ENCODE measurements at places on chromosomes 13 and 19. TPM values are rescaled to one million over a fixed set of nuclear protein-coding genes. Genes with fewer than 3 reads are reported as not detected.

GRCh38 chr19:55902080-55902751 lies 29.9 kb downstream of the NLRP13 start:
- DNase-seq = no peak

DNA sequence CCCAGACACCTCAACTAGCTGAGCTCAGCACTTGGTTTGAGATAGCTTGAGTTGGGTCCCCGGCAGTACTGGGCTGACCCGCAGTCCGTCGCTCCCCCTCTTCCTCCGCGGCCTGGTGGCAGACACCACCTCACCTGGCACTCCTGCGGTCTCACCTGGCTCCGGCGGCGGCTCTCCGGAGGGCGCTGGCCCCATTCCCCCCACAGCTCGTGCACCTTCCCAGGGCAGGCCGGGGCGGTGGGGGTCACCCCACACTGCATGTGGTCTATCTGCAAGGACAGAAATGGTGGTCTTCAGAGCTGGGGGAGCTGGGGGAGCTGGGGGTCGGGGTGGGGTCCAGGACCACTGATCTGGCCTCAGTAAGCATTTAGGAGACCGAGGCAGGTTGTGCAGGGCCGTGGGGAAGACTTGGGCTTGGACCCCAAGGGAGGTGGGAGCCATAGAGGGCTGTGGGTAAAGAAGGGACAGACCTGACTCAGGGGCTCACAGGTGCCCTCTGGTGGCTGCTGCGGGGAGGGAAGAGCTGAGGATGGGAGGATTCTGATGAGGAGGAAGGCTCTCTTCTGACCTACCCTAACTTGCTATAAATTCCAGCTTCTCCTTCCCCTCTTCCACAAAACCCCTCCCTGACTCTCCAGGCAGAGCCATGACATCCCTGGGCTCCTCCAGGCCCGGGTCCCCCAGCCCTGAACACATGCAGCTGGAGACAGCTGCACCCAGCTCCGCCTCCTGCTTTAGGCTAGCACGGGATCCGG lies 6.7 kb upstream of the PLIN4 start:
- no peak for DNase-seq

Gene ZNF264
- total RNA-seq = 23.0 TPM

DNA sequence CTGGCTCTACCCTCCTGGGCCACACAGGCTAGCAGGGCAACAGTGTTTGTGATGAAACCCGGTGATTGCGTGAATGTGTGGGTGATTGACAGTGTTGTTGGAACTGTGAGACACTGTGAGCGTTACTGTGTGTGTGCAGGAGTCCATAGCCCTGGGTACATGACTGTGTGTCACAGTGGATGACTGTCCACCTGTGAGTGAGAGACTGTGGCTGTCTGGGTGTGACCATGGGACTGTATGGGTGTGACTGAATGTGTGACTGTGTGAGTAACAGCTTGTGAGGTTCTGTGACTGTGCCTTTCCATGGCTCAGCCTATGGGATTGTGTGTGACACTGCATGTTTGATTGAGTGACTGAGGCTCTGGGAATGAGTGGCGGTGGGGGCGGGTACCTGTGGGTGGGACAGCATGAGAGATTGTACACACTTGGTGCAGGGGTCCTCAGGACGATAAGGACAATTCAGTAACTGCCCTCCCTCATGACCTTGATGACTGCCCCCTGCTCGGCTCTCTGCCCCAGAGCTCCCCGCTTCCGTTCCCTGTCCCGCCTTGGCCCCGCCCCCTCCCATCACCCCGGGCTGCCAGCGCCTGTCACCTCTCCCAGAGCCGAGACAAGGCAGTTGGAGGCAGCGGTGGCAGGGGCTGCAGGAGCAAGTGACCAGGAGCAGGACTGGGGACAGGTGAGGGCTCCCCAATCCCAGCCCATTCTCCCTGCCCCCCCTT lies at the start of gene GIPR:
Gene GIPR (plus strand): TSS at position 602 of the 722 bp plus-strand sequence. CDS start 1,300 bp downstream, outside the sequence.
- DNase-seq = no peak

DNA sequence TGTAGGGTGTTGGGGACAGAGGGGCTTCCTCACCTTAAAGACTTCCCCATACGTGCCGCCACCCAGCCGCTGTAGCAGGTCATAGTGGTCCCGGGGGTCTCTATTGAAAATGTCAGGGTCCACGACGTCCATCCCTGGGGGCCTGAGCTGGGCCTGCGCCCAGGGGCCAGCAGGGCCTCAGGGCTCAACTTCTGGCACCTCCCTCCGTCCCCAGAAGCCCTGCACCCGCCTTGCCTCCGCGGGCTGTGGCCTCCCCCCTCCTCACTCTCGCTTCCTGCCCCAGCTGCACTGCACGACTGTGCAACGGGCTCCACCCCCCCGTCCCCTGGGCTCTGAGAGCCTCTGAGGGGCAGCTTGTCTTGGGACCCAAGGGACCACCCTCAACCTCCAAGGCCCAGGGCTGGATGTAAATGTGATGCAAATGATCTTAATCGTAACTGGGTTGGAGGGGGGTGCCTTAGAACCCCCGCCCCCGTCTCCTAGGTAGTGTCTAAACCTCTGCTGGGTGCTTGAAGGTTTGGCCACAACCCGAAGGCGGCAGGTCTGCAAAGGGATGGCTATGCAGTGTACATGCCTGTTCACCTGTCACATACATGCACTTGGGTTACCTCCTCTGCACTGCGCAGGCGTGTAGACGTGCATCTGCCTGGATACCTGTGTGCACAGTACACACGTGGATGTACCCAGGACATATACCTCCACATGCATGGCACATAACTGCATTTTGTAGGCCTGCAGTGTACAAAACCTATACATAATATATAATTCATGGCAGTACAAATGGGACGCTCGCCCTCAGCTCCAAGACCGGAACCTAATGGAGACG lies at the start of gene MAP4K1:
Gene MAP4K1 (minus strand): TSS at position 190 of the 826 bp plus-strand sequence. CDS start 58 bp downstream, at position 132.
- peak; percentile 82 for DNase-seq

DNA sequence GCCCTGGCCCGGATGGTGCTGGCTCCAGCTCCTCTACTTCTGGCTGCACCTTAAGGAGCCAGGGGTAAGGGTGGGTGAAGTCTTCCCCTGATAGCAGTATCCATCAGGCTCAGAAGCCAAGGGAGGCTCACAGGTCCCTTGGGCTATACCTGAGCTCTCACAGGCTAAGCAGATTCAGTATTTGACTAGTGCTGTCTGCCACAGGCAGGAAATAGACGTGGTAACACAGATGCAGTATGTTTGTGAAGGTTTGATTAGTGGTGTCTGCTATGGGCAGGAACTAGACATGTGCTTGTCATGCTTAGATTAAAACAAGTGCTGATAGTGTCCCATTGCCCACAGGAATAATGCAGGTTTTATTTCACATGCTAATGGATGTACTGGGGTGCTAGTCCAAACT lies 4.0 kb downstream of the SYT5 start:
- DNase-seq = no peak

Gene MEIOSIN
- not detected for total RNA-seq

Gene HCST
- total RNA-seq = 5.4 TPM

Measured in cardiac septum (tissue), 1 donor.